ENCODE measurements at places on chromosomes 3 and 15.

- DNase-seq = no peak
Measured at GRCh38 chr15:52114261-52115055, 1.9 kb upstream of the BCL2L10 start.

GRCh38 chr3:143814443-143814889, 33.8 kb downstream of the SLC9A9 start:
- DNase-seq = no peak

GRCh38 chr3:64266983-64267382, 41.7 kb upstream of the PRICKLE2 start:
- no peak for DNase-seq

DNA sequence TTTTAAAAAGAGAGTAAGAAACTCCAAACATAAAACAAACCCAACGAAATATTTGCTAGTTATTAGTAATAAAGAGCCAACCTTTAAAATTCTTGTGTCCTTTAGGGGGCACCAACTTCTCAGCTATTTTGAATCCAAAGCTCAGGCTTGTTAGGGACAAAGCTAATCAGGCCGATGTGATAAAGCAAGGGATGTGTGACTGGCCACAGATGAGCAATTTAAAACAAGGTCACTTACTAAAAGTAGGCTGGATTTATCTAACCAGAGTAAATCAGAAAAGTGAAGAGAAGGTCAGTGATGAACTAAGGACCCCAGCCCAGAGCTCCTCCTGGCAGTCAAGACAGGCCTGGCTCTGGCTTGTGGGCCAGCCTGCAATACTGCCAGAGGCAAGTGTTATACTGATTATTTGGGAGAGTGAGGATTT, 108.5 kb downstream of the CYP19A1 start:
- no peak for DNase-seq

DNA sequence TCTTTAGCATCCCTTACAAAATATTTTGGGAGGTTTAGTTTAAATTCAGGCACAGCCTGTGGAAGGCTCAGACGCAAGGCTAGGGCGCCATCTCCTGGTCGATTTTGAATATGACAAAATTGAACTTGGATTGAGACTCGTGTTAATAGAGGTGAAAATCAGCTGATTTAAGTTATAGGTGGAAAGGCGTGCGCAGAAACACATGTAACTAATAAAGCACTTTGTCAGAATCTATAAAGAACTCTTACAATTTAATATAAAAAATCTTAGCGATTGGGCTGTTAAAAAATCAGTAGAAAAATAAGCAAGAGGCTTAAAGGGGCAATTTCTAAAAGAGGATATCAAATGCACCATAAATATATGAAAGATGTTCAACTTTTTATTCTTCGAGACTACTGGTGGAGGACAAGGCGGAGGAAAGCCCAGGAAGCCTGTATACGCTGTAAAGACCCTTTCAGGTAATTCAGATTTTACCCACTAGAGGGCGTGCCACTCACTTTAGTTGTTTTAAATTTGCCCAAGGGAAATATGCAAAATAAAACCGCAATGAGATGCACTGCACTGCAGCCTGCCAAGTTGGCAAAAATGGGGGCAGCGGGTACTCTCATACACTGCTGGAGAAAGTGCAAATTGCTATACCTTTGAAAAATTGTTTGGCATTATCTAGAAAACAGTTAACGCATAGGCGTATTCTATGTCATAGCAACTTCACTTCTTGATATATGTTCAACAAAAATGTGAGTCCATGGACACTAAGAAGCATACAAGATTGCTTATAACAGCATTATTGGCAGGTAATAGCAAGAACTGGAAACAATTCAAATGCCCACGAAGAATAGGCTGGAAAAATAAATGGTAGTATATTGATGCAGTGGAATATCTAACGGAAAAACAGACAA, 64.7 kb downstream of the SLC30A4 start:
- peak; percentile 69 for DNase-seq

- DNase-seq = no peak
Measured at GRCh38 chr3:168396861-168397260, 301.1 kb upstream of the GOLIM4 start.

DNA sequence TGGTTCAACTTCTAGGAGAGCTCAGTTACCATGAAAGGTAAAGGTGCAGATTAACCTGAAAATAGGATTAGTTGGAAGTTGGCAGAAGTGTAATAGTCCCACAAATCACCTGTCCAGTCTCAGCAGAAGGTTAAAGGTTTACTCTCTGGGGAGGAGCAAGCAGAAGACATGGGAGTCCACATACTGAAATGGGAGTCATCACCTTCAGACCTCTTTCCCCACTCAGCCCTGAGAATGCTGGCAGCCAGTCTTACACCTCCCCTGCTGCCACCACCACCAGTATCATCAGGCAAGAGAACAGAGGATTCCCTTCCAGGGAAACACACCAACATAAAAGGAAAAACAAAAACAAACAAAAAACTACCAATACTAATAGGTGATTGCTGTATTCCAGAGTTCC, 13.8 kb upstream of the PLA2G4D start:
- no peak for DNase-seq

DNA sequence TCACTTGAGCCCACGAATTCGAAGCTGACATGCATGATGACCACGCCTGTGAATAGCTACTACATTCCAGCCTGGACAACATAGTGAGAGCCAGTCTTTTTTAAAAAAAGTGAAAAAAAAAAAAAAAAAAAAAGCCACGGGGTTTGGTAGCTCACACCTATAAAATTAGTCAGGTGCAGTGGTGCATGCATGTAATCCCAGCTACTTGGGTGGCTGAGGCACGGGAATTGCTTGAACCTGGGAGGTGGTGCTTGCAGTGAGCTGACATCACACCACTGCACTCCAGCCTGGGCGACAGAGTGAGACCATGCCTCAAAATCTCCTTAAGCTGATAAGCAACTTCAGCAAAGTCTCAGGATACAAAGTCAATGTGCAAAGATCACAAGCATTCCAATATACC, 44.4 kb downstream of the CSNK1G1 start:
- no peak for DNase-seq

- DNase-seq = no peak
Measured at GRCh38 chr3:20145874-20146273, 40.1 kb downstream of the SGO1 start.

- DNase-seq = no peak
Measured at GRCh38 chr3:134655706-134656105, 4.9 kb upstream of the KY start.

- DNase-seq = no peak
Measured at GRCh38 chr3:30004481-30004880, 601.9 kb upstream of the TGFBR2 start.

DNA sequence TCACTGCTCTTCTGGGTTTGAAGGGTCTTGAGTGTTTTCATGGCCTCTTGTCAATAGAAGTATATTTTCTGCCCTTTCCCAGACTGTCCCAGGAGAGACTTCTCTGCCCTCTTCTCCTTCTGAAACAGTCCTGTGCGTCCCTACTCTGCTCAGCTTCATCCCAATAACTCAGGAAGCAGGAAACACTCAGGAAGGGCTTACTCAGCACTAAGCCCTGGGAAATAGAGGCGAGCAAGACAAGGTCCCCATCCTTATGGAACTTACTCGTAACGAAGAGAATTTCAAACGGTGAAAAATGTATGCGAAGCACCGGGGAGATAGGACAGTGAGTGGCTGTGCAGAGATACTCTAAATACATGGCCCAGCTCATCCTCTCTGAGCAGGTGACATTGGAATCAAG, 52.8 kb upstream of the TFRC start:
- no peak for DNase-seq

DNA sequence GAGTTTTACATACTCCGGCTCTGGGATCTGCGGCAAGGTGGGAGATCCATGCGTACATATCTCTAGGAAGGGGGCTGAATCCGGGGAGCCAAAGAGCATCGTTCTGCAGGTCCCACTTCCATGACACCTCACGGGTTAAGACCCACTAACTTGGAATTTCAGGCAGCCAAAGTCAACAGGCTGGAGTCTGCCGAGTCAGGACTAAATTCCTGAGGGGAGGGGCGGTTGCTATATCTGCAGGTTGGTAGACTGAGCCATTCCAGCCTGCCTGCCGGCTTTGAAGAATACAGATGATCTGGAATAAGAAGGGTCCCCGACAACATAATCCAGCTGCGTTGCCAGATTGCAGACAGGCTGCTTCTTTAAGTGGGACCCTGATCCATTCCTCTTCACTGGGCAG, 65.4 kb upstream of the PEX5L start:
- no peak for DNase-seq

DNA sequence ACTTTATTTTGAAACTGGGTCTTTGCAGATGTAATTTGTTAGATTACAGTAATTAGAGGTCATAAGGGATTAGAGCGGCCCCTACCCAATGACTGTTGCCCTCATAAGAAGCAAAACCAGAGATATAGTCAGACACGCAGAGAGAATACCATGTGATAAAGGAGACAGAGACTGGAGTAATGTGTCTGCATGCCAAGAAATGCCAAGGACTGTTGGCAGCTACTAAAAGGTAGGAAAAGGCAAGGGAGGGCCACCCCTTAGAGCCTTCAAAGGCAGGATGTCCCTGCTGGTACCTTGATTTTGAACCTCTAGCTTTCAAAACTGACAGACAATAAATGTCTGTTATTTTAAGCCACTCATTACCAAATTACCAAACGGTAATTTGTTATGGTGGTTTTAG, 548.2 kb downstream of the FHIT start:
- DNase-seq = no peak

DNA sequence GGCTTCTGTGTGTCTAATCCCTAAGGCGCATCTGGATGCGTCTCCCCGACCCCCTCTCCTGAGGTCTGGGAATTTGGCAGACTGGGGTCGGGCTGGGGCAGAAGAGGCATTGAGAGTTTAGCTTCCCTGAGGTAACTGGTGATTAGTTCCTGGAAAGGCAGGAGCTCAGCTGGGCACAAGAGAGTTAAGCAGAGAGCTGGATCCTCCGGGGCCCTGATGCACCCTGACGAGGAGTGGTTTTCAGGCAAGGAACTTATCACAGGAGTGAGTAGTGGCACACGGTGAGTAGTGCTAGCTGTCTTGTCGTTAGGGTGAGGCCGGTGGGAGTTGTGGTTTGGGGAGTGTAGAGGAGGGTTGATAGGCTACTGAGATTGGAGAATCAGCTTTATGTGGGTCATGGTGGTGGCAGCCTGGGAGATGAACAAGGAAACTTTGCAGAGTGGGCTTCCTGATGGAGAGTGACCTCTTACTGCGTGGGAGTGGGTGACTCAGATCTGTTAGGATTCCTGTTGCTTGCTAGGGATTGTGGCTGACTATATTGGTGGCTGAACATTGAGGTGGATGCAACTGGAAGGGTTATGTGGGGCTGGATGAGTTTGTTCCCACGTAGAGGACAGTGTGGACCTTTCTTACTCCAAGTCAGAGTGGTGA, 897 bp downstream of the RAD54L2 start:
- peak; percentile 13 for DNase-seq

DNA sequence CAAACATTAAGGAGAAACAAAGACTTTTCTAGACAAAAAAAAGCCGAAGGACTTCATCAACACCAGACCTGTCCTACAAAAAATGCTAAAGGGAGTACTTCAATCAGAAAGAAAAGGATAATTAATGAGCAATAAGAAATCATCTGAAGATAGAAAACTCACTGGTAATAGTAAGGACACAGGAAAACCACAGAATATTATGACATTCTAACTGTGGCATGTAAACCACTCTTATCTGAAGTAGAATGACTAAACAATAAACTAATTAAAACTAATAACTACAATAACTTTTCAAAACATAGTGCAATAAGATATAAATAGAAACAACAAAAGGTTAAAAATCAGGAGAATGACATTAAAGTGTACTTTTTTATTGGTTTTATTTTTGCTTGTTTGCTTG, 584.5 kb upstream of the CCDC54 start:
- DNase-seq = no peak

DNA sequence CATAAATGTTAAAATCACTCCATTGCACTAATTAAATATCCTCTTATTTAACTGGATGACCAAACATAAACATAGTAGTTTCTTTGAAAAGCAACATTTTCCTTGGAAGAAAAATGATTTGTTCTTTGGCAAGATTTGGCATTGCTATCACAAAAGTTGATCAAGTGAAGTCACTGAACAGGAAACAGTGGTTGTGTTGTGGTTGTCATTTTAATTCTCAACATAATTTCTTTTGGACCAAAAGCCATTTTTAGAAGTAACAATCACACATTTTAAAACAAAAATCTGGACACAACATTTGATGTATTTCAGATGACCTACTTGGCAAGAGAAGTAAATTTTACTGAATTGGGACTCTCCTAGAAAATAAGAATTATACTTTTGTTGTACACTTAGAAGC, 872.3 kb downstream of the ROBO1 start:
- no peak for DNase-seq

- no peak for DNase-seq
Measured at GRCh38 chr3:39149059-39149455, 4.3 kb downstream of the CSRNP1 start.

DNA sequence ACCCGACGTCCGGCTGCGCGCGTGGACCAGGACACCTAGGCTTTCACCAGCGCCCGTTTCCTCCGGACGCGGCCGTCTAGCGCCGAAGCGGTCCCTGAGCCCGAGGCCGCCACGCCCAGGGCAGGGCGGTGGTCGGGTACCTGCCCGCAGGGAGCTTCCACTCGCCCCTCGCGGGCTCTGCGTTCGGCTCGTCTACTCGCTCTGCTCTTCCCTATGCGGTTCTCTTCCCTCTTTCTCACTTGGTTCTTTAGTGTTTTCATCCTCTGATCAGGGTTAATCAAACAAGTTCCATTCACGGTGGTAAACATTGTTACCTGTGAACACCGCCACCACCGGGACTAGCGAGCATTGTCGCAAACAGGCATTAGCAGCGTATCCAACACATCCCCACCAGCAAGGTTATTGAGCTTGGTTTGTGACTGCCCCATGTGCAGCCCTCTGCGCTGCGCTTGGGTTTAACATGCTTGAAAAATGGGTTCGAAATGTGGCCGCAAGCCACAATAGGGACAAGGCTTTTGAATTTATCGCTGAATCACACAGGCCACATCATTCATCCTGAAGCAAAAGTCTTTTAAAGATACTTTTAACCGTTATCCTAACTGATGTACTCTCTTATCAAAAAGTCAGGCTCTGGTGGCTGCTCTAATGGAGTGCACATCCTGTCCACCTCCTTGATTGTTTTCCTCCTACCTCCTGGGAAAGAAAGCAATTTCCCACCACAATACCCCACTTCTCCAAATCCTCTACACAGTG, 843 bp upstream of the CD47 start:
- DNase-seq = peak; percentile 24

- DNase-seq = no peak
Measured at GRCh38 chr3:134988666-134989065, 193.6 kb downstream of the EPHB1 start.
